Fibroblast of skin of right biceps (primary cell): ENCODE measurements at places on chromosomes 3 and 15.

- no peak for DNase-seq
Measured at GRCh38 chr3:97009427-97010019, 195.1 kb downstream of the EPHA6 start.

DNA sequence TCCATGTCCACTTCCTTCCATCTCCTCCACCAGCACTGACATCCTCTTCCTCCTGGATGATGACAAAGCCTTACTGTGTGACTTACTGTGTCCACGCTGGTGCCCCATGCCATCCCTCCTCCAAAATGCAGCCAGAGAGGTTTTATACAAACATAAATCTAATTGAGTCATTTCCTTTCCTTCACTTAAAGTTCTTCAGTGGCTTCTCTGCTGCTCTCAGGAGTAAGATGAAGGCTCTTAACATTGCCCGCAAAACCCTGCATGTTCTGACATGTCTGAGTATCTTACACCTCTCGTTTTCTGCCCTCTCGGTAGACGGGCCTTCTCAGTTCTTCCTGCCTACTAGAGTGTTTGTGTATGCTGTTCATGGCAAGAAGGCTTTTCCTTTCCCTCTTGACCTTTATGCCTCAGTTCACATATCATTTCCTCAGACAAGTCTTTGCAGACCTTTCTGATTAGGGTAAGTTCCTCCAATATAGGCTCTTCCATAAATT is 175.5 kb downstream of the CFAP20DC start:
- DNase-seq: peak; percentile 52

- DNase-seq: no peak
Measured at GRCh38 chr15:99282121-99282520, 30.8 kb downstream of the LRRC28 start.

DNA sequence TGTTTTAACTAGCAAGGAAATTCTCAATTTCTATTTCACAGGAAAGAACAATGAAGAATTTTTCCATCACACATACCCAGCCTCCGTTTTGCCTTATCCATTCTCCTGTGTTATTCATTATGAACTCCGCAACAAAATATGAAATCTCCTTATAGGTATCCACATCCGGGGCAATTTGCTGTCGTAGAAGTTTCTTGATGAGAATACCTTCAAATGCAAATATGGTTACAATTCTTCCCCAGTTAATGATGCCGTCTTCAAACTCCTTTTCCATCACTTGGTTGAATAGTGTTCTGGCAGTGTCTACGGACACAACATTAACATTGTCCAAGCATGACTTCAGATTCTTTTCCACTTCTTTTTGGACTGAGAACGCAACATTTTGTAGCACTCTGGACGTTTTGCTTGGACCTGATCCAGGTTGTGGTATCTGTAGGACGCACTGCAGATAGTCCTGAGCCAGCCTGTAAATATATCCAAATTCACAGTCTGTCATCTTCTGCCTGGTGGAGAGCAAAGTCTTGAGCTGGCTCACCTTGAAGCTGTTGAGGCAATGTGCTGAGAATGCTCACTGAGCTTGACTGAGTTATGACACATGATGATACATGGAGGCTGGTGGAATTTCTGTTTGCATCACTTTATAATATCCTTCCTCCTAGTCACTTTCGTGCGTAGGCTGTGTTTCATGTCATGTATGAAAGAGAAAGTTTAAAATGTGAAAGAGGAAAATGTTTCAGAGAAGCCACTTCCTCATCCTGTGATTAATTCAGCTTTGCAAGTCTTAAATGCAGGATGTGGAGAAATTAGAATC is at the start of gene BCL2A1:
BCL2A1 (minus strand) TSS at position 573 of the 811 bp plus-strand sequence; CDS start at position 496, 77 bp downstream.
- DNase-seq: peak; percentile 92

GRCh38 chr15:81049835-81050234 is 49.1 kb downstream of the TLNRD1 start:
- DNase-seq: no peak

- DNase-seq: peak; percentile 65
Measured at GRCh38 chr3:65146179-65146578, 458.4 kb upstream of the ADAMTS9 start.

GRCh38 chr15:77455696-77456321 is 35.1 kb downstream of the HMG20A start:
- DNase-seq: peak; percentile 79

DNA sequence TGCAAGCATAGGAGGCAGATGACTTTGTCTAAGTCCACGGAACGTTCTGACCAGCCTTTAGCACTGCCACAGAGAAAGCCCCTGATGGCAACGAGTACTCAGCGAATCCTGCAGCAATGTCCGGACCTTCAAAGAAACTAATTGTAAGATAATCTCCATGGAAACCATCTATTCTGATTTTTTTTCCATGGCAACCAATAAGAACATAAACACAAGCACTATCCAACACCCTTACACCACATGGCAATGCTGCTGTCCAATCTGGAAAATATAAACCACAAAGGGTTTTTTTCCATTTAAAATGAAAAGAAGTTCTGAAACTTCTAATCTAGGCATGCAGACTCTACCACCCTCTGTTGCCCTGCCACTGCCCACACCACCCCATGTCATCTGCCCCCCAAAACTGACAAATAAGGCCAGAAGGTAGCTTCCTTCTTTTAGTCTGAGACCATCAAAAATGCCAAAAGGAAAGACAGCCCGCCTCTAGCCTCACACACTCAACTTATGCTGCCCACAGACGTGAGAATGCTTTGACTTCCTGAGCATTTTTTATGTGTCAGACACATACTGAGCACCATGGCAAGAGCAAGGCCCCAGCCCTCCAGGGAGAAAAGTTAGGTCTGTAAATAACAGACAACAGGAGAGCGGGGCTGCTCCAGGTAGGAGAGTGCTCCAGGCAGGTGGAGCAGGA is 44.5 kb downstream of the POC1A start:
- no peak for DNase-seq

DNA sequence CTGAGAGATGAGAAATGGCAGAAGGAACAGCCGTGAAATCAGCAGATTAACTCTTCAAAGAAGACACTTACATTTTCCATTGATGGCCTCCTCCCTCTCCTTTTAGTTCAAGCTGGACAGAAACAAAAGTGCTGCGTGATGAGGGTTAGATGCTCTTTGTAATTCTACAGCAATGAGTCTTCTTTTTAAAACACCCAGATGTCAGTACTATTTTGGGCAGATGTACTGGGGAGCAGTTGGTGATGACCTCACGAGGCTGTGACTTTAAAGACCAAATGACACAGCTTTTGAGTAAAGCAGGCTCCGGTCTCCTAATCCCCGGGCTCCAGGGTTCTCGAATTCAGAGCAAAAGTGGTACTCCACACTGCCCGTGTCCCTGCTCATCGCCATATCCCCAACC is 198.2 kb downstream of the SLCO3A1 start:
- DNase-seq: no peak

GRCh38 chr15:79004336-79004735 is 59.5 kb upstream of the CTSH start:
- peak; percentile 78 for DNase-seq

- no peak for DNase-seq
Measured at GRCh38 chr15:97140216-97140615, 809.7 kb downstream of the NR2F2 start.

GRCh38 chr15:100898661-100899462 is 19.2 kb downstream of the ALDH1A3 start:
- DNase-seq: no peak

DNA sequence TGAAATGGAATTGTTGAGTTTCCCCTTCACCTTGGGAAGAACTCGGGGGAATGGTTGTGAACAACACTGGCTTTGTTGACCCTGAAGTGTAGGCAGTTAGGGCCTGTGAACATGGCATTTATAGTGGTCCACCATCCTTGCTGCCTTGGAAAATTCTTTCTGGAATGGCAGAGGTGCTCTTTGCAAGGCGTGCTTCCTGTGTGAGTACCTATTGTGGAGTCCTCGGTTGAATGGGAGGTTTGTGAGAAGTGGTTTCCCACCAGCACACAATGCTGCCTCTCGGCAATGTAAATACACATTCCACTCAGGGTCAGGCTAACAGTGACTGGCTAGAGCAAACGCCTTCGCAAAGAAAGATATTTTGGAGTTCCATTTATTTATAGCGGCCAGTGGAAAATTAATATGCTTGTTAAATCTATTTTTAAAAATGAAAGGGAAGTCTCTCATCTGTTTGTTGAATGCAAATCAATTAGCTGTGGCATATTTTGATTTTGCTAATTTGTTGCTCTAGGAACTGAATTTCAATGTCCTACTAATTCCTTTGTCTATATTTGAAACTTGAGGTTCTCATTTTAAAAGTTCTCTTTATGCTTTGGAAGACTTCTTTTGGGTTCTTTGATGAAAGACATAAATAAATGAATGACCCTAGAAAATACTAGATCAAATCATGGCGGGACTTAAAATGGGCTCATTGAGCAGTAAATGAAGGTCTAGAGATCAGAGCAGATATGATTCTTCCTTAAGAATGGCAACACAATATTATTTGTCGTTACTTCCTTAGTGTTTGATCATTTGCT is 59.5 kb downstream of the FNDC3B start:
- no peak for DNase-seq

DNA sequence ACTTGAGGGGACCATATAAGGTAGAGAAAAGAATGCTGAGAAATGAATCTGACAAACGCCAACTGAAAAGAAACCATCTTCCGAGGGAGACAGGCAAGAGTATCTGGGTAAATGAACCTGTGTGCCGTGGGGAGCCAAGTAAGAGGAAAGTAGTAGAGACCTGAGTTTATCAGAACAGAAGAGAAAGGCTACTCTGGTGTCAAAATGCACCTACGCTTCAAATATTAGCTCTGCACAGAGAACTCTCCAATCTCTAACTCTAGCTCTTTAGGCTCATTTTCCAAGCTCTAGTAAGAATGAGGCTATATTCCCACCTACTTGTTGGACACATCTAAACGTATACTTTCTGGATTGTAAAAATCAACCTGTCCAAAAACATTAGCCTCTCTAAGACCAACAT is 53.5 kb downstream of the TOP2B start:
- DNase-seq: no peak

GRCh38 chr3:174099724-174100123 is 702.2 kb downstream of the NLGN1 start:
- DNase-seq: no peak

GRCh38 chr3:126109146-126109879 is 25.4 kb upstream of the SLC41A3 start:
- DNase-seq: no peak

DNA sequence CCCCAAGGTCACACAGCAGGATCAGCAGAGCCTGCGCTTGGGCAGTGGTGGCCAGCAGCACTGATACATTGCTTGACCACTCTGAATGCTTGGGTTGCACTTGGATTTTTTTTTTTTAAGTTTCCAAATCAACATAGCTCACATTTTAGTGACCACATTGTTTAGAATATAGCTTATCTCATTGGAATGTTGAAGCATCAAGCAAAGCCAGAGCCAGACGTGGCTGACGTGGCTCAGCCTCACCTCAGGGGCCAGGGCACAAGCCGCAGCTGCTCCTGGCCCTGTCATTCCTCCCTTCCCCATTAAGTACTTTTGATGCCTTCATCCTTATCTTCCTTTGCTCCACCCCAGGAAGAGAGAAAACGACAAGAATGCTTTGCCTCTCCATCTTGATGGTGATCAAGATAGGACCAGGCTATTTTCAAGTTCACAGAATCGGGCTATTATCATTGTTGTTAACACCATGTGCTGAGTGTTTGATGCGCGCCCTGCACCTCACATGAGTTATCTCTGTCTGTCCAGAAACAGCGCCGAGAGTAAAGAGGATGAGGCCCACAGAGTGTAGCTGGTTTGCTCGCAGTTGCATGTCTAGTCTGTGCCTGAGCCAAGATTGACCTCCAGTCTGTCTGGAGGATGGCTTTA is 75.8 kb downstream of the AAGAB start:
- peak; percentile 98 for DNase-seq

DNA sequence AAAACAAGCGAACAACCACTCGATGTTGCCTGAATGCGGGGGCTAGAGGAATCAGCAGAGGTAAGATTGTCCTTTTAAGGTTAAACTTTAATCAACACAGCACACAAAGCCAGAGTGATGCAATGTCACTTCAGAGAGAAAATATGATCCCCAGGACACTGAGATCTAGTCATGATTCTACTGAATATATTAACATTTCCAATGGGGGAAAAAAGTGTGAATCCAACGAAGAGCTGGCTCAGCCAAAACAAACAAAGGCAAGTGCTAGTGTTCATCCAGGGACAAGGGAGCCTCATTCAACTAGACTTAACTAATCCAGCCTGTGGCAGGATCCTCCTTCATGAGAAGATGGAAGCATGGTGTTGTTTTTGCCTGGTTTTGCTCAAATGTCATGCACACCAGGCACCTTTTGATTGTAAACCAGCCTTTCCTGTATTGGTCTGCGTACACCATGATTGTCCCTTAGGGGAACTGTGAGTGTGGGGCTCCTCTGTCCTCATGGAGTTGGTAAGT is 35.8 kb downstream of the SCG5 start:
- peak; percentile 50 for DNase-seq

DNA sequence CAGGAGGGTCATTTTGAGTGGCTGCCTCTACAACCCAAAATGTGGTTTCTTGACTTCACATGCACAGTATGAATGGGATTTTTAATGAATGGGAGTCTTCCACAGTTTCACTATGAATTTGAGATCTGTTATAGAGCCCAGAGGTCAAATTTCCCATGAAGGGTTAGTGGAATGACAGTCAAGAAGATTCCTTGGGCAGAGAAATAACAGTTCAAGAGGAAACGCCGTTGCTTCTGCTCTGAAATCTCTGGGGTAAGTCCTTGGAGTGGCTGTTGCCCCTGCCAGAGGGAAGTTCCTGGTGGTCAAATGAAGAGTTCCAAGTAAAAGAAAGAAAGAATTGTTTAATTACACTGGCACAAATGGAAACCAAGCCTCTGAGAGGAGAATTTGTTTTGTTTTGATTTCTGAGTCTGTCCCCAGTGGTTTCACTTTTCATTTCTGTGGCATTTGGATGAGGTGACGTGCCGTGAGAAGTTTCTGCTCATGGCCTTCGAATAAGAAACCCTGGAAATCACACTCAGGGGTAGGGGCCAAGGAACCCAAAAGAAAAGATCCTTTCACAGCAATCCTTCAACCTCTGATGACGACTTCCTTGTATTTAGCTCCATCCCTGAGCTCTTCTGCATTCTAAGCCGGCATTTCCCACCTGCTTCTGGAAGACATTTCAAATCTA is 77.5 kb upstream of the IL12A start:
- no peak for DNase-seq

- no peak for DNase-seq
Measured at GRCh38 chr3:5006755-5007202, 27.5 kb downstream of the BHLHE40 start.

- DNase-seq: no peak
Measured at GRCh38 chr3:20878691-20879090, 692.7 kb upstream of the SGO1 start.

GRCh38 chr15:33104212-33104611 is 90.3 kb downstream of the FMN1 start:
- peak; percentile 92 for DNase-seq

DNA sequence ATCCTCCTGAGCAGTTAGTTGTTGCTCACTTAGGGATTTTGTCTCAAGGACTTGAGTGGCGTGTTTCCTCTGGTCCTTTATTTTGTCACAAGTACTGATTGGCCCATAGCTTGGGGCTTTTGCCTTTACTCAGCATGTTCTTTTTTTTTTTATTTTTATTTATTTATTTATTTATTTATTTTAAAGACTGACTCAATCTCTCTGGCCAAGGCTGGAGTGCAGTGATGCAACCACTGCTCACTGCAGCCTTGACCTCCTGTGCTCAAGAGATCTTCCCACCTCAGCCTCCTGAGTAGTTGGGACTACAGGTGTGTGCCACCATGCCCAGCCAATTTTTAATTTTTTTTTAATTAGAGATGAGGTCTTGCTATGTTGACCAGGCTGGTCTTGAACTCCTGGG is 223.9 kb upstream of the TPM1 start:
- no peak for DNase-seq

GRCh38 chr3:128487813-128488635 is 5.0 kb downstream of the GATA2 start:
- peak; percentile 88 for DNase-seq
